ENCODE measurements at places on chromosomes 1 and 21. TPM values are rescaled to one million over a fixed set of nuclear protein-coding genes. Genes with fewer than 3 reads are reported as not detected.

Gene LHX8
- polyA plus RNA-seq: not detected

Gene MORC3
- 55.6 TPM for polyA plus RNA-seq

Gene SMPDL3B
- polyA plus RNA-seq: not detected

Gene HPCAL4
- 19.7 TPM for polyA plus RNA-seq

Gene DNAJC28
- polyA plus RNA-seq: 0.78 TPM

Measured in CD4-positive, CD25-positive, alpha-beta regulatory T cell (primary cell).